ENCODE measurements at places on chromosomes 4 and X.

DNA sequence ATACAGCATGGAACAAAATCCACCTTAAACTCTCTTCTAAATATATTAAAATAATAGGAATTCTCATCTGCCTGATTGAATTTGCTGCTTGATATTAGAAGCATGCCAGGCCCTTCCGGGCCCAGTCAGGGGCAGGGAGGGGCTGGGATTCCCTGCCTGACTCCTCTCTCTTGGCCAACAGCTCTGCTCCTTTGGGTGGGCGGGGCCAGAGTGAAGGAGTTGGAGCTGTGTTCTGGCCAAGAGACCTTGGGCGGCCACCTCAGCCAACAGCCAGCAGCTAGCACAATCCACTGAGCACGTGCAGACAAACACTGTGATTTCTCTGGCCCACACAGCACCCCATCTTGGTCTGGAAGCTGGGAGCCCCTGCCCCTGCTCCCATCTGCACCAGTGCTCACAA lies 140.3 kb downstream of the PJA1 start:
- no peaks in the 10 kb centered on the region for H3K27me3 ChIP-seq
- H3K4me3 ChIP-seq, result no peak overlapping the region
- peaks cover 6% of the 10 kb centered on the region for H3K4me1 ChIP-seq
- no peak for DNase-seq
- H3K27ac ChIP-seq, result no peak overlapping the region

- no peak for DNase-seq
- no peak overlapping the region for H3K4me3 ChIP-seq
- no peaks in the 10 kb centered on the region for H3K27me3 ChIP-seq
- H3K36me3 ChIP-seq, result no peaks in the 10 kb centered on the region
- H3K27ac ChIP-seq, result no peak overlapping the region
- H3K4me1 ChIP-seq, result no peaks in the 10 kb centered on the region
Measured at GRCh38 chr4:138538743-138539142, 296.6 kb upstream of the SLC7A11 start.

- H3K27ac ChIP-seq, result no peak overlapping the region
- H3K27me3 ChIP-seq, result no peaks in the 10 kb centered on the region
- no peak for DNase-seq
- H3K36me3 ChIP-seq, result no peaks in the 10 kb centered on the region
- H3K4me1 ChIP-seq, result no peaks in the 10 kb centered on the region
- no peak overlapping the region for H3K4me3 ChIP-seq
Measured at GRCh38 chr4:19791422-19792123, 460.1 kb upstream of the SLIT2 start.

- peaks cover 13% of the 10 kb centered on the region for H3K4me1 ChIP-seq
- H3K27ac ChIP-seq, result no peak overlapping the region
- no peak for DNase-seq
- no peaks in the 10 kb centered on the region for H3K27me3 ChIP-seq
- peaks cover 29% of the 10 kb centered on the region for H3K36me3 ChIP-seq
Measured at GRCh38 chr4:70761276-70761816, 39.6 kb downstream of the RUFY3 start.

DNA sequence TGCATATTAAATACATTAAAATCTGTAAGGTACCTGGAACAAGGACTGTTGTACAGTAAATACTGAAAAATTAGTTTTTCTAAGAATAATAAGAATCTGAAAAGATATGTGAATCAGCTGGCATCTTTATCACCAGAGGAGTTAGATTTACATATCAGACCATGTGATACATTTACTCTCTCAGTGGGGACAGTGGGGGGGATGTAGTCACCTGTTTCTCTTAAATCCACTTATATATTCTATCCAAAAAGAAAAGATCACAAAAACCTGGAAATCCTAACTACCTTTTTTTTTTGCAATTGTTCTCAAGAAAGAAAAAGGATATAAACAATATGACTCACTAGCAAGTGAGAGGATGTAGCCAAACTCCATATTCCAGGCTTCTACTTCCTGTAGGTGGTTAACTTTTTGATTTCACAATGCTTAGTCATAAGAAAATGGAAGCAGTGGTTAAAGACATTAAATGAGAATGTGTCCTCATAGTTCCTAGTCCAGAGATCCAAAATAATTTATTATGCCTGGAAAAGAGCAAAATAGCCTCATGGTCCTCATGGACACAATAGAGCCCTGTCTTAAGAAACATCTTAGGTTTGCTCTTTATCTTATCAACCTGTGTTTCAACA lies 22.5 kb upstream of the MYOZ2 start:
- no peaks in the 10 kb centered on the region for H3K36me3 ChIP-seq
- H3K27ac ChIP-seq, result no peak overlapping the region
- no peak for DNase-seq
- H3K4me1 ChIP-seq, result no peaks in the 10 kb centered on the region

GRCh38 chrX:145990051-145990450 lies 172.4 kb downstream of the SLITRK2 start:
- no peaks in the 10 kb centered on the region for H3K4me1 ChIP-seq
- H3K27me3 ChIP-seq, result no peaks in the 10 kb centered on the region
- H3K27ac ChIP-seq, result no peak overlapping the region
- no peak for DNase-seq
- no peak overlapping the region for H3K4me3 ChIP-seq
- no peaks in the 10 kb centered on the region for H3K36me3 ChIP-seq

DNA sequence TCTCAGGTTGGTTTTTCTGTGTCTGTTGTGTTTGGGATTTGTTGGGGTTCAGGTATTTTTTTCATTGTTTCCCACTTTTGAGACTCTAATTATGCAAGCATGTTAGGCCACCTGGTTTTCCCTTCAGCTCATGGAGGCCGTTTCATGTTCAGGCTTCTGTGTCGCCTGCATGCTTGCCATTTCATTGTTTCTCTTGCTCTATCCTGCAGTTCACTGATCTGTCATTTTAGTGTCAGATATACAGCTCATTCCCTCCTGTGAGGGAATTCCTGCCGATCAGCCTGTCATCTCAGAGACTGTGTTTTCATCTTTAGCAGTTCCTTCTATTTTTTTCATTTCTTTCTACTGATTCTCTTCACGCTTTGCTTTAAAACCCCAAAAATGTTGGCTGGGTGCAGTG lies 49.4 kb upstream of the HGFAC start:
- H3K4me3 ChIP-seq, result no peak overlapping the region
- no peaks in the 10 kb centered on the region for H3K36me3 ChIP-seq
- H3K4me1 ChIP-seq, result peaks cover 30% of the 10 kb centered on the region
- DNase-seq, result no peak
- peaks cover 3% of the 10 kb centered on the region for H3K27me3 ChIP-seq
- no peak overlapping the region for H3K27ac ChIP-seq

DNA sequence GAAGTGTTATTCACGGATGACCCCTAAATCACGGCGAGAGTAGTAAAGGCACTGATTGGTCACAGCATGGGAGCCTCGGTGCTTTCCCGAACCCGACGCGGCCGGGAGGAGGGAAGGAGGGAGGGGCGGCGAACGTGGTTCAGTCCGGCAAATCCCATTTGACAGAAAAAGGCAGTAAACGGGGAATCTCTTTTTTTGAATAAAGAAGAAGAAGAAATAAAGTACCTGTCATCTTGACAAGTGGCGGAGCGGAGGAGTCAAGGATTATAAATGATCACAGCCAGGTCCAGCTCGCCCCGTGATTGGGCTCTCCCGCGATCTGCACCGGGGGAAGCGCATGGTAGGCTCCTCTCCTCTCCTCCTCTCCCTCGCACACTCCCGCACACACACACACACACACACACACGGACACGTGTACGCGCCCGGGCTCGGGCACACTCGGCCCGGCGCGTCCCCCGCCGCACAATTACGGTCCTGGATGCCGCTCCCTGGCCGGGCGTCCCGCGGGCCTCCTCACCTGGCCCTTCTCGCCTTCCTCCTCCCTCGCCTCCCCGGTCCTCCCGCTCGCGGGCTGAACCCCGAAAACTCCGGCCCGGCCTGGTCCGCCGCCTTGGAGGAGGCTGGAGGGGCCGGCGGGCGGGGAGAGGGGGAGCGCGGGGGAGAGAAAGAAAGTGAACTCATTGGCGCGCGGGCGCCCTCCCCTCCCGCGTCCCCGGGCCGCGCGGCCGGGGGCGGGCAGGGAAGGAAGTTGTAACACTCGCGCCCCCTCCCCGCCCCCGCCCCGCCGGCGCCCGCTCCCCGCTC lies 99.2 kb upstream of the TENM3 start:
- DNase-seq, result no peak
- peaks cover 23% of the 10 kb centered on the region for H3K4me1 ChIP-seq
- H3K27ac ChIP-seq, result no peak overlapping the region
- no peaks in the 10 kb centered on the region for H3K36me3 ChIP-seq
- H3K27me3 ChIP-seq, result peaks cover 50% of the 10 kb centered on the region

DNA sequence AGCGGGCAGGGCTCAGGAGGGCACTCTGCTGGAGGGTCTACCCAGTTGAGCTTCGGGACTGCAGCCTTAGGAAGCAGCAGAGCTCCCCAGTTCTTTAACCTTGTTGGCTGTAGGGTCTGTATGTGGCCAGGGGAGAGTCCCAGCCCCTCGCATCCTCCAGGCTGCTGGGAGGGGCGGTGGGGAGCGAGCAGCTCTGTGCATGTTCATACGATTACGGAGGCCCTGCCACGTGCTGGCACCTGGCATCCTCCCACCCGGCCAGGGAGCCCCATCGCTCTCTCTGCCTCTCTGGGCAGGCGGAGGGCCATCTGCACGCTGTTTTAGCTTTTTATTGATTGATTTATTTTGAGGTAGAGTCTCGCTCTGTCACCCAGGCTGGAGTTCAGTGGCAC lies 21.2 kb downstream of the NSG1 start:
- H3K27me3 ChIP-seq, result peaks cover 5% of the 10 kb centered on the region
- no peaks in the 10 kb centered on the region for H3K36me3 ChIP-seq
- H3K4me3 ChIP-seq, result no peak overlapping the region
- H3K27ac ChIP-seq, result no peak overlapping the region

DNA sequence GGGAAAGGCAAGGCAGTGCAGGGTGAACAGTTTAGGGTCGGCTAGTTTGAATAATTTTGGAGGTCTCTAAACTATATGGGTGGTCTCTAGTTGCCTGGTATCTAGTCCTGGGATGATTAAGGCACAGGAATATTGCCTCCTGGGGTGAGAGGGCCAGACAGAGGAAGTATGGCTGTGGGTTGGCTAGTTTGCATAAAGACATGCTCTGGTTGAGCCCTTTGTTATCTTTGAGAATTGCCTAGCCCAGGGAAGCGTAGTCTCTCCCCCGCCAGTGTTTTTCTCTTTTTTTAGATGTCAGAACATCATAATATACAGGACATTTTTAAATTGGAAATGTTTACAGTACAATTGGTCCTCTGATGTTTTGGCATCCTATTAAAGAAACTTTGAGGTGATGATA lies 163.5 kb downstream of the PWWP3B start:
- DNase-seq, result no peak
- no peaks in the 10 kb centered on the region for H3K36me3 ChIP-seq
- H3K27ac ChIP-seq, result no peak overlapping the region

DNA sequence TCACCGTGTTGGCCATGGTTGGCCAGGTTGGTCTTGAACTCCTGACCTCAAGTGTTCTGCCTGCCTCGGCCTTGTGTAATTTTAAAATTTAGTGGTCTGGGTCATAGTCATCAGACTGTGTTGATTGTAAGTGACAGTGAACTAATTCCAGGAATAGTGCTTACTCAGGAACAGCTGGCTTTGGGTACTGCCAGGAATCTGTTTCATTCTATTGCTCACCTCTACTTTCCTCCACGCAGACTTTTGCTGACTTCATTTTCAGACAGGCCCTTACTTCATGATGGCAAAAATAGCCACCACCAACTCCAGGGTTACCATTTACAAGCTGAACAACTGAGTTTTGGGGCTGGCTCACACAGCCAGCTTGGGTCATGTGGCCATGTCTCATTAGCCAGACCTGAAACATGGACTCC lies 54.6 kb downstream of the FNIP2 start:
- H3K4me3 ChIP-seq, result no peak overlapping the region
- H3K27me3 ChIP-seq, result peaks cover 72% of the 10 kb centered on the region
- no peak for DNase-seq
- no peak overlapping the region for H3K27ac ChIP-seq
- no peaks in the 10 kb centered on the region for H3K4me1 ChIP-seq

DNA sequence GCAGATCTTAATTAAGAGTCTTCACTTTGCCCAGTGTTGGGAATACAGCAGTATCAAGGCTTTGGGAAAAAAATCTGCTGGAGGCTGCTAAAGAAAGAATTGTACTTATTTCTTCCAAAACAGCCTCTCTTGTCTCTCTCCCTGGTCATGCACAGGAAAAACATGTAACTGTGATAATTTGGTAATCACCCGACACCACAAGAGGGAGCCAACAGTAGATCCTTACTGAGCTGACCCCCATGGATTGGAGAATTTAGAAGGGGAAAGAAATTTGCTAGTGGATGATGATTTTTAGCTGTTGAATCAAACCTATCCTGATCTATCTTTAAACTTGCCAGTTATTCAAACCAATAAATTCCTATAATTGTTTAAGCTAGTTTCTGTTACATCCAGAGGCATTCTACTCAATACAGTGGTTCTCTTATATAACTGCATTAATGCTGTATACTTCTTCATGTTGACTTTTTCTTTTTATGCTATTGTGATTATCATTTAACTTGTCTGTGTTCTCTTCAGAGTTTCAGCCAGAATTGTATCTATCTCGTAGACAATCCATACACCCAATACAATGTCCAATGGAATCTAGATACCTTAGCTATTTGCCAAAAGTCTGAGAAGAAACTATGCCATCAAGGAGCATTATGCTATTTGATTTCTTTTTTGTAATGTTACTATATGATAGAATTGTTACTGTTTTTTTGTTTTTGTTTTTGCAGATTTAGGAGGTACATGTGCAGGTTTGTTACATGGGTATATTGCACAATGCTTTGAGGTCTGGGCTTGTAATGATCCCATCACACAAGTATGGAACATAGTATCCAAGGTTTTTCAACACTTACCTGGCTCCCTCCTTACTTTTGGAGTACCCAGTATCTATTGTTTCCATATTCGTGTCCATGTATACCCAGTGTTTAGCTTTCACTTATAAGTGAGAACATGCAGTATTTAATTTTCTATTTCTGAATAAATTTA lies 31.3 kb upstream of the ARHGEF38 start:
- no peaks in the 10 kb centered on the region for H3K36me3 ChIP-seq
- no peaks in the 10 kb centered on the region for H3K27me3 ChIP-seq
- no peak for DNase-seq
- no peaks in the 10 kb centered on the region for H3K4me1 ChIP-seq
- no peak overlapping the region for H3K27ac ChIP-seq
- H3K4me3 ChIP-seq, result no peak overlapping the region

GRCh38 chr4:77697860-77698590 lies 92.4 kb downstream of the CXCL13 start:
- H3K4me3 ChIP-seq, result no peak overlapping the region
- H3K27me3 ChIP-seq, result peaks cover 2% of the 10 kb centered on the region
- H3K27ac ChIP-seq, result no peak overlapping the region

GRCh38 chr4:72564184-72564583 lies 4.8 kb downstream of the ADAMTS3 start:
- H3K4me1 ChIP-seq, result peaks cover 18% of the 10 kb centered on the region
- H3K27ac ChIP-seq, result no peak overlapping the region
- peaks cover 27% of the 10 kb centered on the region for H3K27me3 ChIP-seq
- no peaks in the 10 kb centered on the region for H3K36me3 ChIP-seq

GRCh38 chrX:127207326-127207725 lies 387.8 kb downstream of the PRR32 start:
- no peaks in the 10 kb centered on the region for H3K36me3 ChIP-seq
- no peak overlapping the region for H3K27ac ChIP-seq
- no peaks in the 10 kb centered on the region for H3K4me1 ChIP-seq
- no peak overlapping the region for H3K4me3 ChIP-seq
- no peaks in the 10 kb centered on the region for H3K27me3 ChIP-seq

- H3K36me3 ChIP-seq, result no peaks in the 10 kb centered on the region
- H3K4me3 ChIP-seq, result no peak overlapping the region
- no peak overlapping the region for H3K27ac ChIP-seq
- no peaks in the 10 kb centered on the region for H3K4me1 ChIP-seq
Measured at GRCh38 chrX:12239356-12240082, 101.2 kb downstream of the FRMPD4 start.
